ENCODE measurements at places on chromosomes 13 and 19.

GRCh38 chr19:17402982-17403855 lies 2.2 kb downstream of the BST2 start:
- DNase-seq: no peak

DNA sequence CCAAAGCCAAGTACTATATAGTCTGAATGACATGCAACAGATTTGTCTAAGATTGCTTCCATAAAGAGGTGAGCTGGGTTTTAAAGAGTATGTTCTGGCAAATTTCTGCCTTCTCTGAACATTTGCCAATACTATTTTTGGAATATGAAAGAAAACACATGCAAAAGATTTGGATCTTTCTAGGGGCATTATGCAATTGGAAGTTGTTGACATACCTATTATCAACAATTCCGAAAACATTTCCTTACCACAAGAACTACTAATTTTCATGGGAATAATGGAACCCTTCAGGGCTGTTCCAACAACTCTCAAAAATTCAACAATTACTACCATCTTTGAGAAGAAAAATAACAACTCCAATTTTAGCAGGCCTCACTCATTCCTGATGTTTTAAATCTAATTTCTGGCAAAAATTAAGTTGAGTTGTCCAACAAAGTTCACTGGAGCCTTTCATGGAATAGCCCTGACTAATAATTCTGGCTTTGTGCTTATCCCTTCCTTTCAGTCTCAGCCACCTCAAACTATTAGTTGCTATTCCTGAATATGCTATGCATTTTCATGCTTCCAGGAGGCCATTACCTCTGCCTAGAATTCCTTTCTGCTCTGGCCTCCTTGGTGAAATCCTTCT lies 250.0 kb downstream of the RGCC start:
- DNase-seq: no peak

DNA sequence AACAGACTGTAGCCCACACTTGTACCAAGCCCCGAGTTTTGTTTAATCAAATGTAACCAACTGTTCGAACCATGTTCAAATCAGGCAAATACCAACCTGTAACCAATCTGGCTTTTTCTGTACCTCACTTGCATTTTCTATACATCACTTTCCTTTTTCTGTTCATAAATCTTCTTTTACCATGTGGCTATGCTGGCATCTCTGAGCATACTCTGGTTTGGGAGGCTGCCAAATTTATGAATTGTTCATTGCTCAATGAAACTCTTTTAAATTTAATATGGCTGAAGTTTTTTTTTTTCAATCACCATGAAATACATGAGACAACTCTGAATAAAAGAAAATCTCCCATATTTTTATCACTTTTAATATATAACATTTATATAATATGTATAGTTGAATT lies 256.1 kb downstream of the SLITRK6 start:
- no peak for DNase-seq

GRCh38 chr19:51064534-51065220 lies at the start of gene KLK13:
Gene KLK13 (minus strand): TSS chr19:51065092. CDS start chr19:51065067, 25 bp downstream.
- DNase-seq: no peak

DNA sequence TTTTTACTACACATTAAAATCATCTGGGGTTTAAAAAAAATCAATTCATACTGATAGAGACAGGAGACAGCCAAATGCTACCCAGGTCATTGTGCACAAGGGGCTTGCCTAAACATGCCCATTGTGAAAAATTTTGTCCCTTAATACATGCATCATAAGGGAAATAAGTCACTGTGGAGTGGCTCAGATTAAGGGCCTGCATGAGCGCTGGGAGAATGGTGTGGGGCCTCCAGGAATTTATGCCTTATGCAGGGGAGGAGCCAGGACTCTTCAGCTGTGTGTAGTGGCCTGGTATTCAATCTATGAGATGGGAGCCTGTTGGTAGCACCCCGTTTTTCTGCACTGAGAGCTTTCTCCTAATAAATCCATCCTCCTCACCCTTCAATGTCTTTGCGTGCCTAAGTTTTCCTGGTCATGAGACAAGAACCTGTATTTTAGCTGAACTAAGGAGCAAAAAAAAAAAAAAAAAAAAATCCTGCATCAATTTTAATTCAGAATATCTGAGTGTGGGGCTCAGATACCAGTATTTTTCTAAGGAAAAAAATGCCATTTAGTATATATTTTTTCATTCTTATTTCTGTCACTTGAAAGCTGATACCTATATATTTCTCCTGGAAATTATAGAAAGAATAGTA lies 997.6 kb upstream of the ATXN8OS start:
- no peak for DNase-seq

- no peak for DNase-seq
Observed at GRCh38 chr13:51556740-51557139, 27.5 kb upstream of the WDFY2 start.

DNA sequence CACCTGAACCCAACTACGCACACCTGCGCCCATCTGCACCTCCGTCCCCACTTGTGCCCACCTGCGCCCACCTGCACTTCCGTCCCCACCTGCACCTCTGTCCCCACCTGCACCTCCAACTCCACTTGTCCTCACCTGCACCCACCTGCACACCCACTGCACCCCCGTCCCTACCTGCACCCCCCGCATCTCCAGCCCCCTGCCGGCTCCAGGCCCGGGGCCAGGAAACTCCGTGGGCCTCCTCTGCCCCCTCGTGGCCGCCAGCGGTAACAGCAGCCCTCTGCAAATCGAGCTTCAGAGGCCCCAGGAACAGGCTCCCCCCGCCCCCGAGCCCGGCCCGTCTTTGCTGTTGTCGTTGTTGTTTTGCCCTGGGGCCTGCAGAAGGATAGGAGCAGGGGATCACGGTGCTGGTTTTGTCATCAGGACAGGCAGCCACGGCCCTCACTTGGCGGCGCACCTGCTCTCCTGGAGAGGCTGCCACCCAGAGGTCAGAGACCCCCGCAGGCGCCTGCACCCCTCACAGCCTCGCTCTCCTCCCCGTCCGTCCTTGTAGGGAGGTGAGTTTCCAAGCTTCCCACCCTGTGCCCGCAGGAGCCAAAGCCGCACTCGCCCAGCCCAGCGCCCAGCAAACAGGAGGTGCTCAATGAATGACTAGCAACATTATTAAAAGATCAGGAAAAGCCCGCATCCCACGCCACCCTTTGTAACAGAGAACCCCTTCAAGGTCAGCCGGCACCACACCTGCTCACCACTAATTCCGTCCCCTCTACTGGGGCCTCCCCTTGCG lies 65.4 kb downstream of the GNG7 start:
- no peak for DNase-seq

DNA sequence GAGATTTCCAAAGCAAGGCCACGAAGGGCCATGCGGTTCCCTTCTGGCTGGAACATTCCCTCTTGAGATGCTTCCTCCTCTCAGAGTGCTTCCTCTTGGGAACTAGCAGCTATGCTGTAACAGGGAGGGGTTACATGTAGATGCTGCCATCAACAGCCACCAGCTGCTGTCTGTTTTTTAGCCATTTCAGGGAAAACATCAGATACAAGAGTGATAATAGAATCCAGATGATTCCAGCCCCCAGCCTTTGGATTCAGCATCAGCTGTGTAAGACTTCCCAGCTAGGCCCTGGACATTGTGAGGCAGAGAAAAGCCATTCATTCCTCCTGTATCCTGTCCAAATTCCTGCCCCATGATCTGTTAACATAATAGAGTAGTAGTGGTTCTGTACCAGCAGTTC lies 8.2 kb upstream of the ZNF177 start:
- no peak for DNase-seq

DNA sequence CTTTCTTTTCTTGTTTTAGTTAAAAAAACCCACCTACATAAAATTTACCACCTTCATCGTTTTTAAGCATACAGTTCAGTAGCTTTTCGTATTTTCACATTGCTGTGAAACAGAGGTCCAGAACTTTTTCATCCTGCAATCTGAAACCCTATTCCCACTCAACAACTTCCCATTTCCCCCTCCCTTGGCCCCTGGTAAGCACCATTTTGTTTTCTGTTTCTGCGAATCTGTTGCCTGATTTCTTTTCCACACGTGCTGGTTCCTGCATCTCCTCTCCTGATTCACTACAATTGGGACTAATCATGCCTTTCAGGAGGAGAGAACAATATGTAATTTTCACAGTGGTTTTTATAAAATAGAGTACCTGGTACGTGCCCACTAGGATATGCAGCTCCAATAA lies 149.2 kb upstream of the RNF113B start:
- DNase-seq: no peak

GRCh38 chr19:38556521-38557174 lies 61.1 kb downstream of the MAP4K1 start:
- DNase-seq: no peak

DNA sequence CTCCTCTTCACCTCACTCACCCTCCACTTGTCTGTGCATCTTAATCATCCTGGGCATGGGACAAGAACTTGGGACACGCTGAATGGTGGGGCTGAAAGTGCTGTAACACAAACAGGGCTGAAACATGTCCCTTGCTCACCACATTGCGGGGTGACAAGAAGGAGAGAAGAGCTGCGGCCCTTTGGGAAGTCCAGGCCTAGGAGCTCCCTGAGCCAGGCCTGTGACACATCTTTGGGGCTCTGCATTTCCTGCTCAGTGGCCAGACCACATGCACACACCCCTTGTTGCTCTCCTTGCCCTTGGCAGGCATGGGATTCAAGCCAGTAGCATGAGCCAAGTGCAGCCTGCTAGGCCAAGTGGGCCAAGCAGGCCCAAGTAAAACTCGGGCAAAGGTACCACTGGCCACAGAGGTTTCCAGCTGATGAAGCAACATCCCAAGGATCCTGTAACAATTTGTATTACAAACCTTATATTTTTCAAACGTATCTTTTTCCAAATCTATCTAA lies 1384.3 kb upstream of the PCDH20 start:
- no peak for DNase-seq

All from NCI-H1436 treated with DMSO at 0.1 percent for 48 hours (cell line).